Stimulated activated CD8-positive, alpha-beta memory T cell treated with anti-CD3 and anti-CD28 coated beads, Interleukin-2, amount 100 ng/mL, for 48 hours (primary cell): ENCODE measurements at places on chromosomes 1 and 21.

GRCh38 chr1:209311770-209312169, 271.7 kb upstream of the CAMK1G start:
- DNase-seq: no peak

- DNase-seq: no peak
Observed at GRCh38 chr1:206477581-206478380, 7.5 kb downstream of the IKBKE start.

DNA sequence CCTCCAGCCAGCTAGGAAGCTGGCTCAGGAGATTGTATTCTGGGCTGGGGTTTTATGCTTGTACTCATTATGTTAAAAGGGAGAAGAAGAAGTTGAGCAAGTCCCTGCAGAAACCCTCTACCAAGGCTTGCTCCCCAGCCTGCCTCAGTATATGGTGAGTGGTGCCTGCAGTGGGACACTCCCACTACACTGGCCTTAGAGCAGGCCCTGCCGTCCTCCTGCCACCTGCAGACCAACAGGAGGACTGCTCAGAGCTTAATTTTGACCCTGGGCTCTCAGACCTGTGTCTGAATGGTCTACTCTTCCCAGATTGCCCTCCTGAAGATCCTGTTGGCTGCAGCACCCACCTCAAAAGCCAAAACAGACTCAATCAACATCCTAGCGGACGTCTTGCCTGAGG, 13.0 kb downstream of the STRIP1 start:
- no peak for DNase-seq

DNA sequence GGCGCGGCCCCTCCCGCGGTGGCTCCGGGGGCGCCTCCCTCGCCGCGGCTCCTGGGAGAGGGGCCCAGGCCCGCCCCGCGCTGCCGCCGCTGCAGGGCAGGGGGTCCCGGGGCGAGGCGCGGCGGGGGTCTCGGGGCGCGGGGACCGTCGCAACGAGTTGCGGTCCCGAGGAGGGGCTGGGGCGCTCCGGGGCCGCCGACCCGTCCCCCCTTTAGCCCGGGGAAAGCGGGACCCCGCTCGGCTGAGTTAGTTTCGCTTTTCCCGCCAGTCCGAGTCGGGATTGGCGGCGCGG, 493 bp downstream of the SPSB1 start:
- no peak for DNase-seq

- no peak for DNase-seq
Observed at GRCh38 chr1:20590306-20590777, 1.4 kb downstream of the CDA start.

DNA sequence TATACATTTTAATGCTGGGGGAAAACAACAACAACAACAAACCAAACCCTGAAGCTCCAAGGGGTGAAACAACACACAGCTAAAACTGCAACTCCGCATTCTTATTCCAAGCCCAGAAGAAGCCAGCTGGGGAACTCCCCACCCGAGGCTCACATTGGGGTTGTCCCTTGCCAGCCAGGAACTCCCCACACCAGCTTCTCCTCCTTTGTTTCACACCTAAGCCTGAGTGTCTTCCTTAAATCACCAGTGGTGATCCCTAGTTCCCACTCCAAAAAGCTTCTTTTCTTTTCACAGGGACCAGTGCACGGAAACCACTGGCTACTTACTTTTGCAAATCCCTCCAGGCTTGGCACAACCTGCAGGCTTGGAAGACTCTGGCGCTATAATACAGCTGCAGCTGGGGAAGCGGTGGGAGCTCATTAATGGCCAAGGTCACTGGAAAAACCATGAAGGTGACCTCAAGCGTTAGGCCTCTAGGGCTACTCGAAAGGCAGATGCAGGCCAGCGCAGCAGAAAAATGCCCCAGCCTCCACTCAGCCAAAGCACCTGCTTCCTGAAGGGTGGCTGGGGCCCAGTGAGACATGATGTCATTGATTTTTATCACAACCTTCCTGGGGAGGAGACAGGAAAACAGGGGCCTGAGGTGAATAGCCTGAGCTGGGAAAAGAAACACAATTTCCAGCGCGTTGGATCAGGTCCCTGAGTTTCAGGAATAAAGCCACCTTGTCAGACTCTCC, 40.1 kb downstream of the TLR5 start:
- DNase-seq: no peak

DNA sequence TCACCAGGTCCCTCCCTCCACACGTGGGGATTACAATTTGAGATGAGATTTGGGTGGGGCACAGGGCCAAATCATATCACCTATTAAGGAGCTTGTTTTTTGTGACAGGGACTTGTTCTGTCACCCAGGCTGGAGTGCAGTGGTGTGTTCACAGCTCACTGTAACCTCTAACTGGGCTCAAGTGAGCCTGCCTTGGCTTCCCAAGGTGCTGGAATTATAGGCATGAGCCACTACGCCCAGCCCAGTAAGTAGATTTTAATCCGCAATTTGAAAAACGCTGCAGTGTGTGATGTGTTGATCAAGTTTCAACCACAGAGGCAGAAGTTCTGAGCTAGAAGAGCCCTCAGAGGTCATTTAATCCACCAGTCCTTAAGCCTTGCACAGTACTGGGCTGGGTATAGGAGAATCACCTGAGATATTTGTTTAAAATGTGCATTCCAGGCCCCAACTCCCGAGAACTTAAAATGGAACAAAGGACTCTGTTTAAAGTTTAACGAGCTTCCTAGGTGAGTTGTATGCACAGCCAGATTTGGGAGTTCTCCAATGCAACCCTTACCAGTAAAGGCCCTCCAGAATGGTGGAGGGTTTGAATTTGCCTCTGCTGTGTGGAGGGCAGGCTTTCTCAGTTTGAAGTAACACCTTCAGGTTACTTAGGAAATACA, 13.4 kb downstream of the RPL11 start:
- no peak for DNase-seq

DNA sequence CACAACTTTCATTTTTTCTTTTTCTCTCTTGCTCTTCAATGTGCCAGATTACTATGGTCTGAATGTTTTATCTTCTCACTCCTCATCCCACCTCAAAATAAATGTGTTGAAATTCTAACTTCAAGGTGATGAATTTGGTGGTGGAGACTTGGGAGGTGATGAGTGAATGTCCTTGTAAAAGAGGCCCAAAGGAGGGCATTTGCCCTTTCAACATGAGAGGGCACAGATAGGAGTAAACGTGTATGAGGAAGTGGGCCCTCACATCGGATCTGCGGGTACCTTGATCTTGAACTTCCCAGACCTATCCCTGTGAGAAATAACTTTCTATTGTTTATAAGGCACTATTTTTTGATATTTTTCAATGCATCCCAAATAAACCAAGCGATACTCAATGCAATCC, 412.3 kb upstream of the ADGRL2 start:
- no peak for DNase-seq

DNA sequence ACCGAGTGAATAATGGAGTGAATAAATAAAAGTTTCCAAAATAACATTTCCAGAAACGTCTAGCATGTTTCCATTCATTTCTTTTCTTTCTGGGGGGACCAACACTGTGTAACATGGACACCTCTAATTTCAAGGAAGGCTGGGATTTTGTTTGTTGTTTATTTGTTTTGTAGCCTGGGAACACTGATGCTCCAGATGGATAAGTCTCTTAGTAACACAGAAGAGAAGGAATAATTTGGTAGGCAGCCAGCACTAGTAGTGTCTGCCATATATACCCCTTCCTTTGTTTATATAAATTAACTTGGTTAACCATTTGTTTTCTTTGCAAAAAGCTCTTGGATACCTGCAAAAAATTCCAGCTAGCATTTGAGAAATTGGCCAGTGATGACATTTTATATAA, 411.4 kb upstream of the DEPDC1 start:
- no peak for DNase-seq

- no peak for DNase-seq
Observed at GRCh38 chr1:67162954-67163353, 3.3 kb upstream of the IL23R start.

DNA sequence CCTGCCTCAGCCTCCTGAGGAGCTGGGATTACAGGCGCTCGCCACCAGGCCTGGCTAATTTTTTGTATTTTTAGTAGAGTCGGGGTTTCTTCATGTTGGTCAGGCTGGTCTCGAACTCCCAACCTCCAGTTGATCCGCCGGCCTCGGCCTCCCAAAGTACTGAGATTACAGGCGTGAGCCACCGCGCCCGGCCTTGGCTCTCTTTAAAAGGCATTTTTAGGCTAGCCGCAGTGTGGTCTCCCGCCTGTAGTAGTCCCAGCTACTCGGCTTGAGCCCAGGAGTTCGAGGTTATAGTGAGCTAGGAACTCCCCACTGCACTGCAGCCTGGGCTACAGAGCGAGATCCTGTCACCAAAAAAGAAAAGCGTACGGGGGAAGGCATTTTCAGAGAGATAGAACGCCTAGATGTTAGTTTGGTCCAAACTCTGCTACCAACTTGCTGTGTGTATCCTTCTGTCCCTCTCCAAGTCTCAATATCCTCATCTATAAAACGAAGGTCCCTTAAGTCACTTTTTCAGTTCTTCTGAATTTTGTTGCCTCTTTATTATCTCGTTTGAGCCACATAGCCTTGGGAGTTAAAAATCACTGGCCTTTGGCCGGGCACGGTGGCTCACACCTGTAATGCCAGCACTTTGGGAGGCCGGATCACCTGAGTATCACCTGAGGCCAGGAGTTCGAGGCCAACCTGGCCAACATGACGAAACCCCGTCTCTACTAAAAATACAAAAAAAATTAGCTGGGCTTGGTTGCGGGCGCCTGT, 734 bp downstream of the MED18 start:
- peak; percentile 6 for DNase-seq

GRCh38 chr1:63407002-63407401, 39.6 kb downstream of the ALG6 start:
- no peak for DNase-seq
